Effector CD8-positive, alpha-beta T cell (primary cell): ENCODE measurements at places on chromosomes 3 and 15.

- DNase-seq = no peak
Observed at GRCh38 chr15:73936181-73936580, 9.9 kb downstream of the LOXL1 start.

DNA sequence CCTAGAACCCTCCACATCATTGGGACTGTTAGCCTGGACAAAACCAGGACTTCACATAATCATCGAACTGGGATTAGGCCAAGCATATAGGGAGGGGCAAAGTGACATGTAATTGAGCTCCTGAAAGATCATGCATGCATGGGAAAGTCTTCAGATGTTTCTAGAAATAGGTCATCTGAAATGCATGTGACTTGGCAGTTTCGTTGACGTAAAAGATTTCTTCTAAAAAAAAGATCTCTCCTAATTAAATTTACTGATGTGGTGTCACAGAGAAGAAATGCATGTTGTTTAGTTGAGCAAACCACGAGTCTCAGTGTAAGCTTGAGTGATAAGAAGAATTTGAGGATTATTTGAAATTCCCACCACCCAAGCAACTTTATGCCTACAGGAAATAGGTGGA is 70.0 kb upstream of the LIMD1 start:
- DNase-seq = no peak

DNA sequence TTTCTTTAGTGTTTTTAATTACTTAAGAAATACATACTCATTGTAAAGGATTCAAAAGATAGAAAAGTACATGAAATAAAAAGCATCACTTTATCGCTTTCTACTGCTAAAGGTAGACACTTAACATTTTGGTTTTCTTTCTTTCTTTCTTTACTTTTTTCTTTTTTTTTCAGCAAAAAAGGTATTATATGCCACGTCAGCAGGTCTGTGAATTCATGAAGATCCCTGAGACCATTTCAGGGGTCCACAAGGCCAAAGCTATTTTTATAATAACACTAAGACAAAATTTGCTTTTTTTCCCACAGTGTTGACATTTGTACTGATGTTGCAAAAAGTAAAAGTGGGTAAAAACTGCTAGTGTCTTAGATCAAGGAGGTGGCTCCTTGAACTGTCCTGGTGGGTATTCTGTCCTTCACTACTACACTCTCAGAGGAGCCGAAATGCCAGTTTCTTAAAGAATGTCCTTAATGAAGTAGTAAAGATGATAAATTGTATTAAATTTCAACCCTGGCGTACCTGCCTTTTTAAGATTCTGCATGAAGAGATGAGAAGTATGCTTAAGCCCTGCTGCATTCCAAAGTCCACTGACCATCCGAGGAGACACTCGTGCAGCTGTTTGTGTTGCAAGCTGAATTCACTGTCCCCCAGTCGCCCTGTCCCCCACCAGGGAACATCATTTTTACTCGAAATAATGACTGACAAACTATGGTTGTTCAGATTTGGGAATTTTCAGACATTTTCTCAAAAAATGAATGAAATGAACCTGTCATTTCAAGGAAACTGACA is 106.7 kb upstream of the PIAS1 start:
- DNase-seq = no peak

DNA sequence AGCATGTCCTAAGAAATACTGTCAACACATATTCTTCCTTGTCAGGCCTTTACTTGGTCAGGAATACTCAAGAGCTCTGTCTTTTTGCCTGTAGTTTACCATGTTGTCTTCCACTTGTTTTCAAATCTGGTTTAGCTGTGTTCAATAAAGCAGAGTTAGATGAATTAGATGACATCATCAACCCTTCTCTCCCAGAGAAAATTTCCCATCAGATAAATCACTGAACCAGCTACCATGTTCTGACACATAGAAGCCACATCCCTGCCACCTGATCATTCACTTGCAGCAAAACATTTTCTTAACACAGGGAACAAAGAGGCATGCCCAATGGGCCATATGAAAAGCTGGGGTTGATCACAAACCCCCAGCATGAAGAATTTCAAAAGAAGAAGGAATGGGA is 42.1 kb downstream of the TERC start:
- no peak for DNase-seq

GRCh38 chr3:170154569-170155143 is 26.9 kb downstream of the PHC3 start:
- DNase-seq = no peak

GRCh38 chr3:24533561-24534193 is 39.0 kb upstream of the THRB start:
- no peak for DNase-seq

DNA sequence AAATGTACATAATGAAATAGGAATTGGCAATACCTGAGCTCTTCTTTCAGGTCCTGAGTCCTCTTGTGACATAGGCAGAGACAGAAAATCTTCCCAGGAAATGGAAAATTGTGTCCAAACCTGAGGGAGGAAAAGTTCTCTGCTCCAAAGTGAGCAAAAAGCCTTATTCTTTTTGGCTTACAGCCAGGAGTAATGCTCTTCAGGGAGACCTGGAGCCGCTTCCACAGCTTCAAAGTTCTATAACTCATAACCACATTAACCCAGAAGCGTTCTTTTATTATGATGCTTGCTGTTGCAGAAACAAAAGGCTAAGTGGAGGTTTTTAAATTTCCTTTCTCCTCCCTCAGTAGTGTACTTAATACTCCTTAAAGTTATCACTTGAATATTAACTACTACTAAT is 633 bp downstream of the IGSF10 start:
- no peak for DNase-seq
